ENCODE measurements at places on chromosomes 1 and 21.
A peak's percentile ranks its signal among the peaks of the same experiment; 100 is the strongest.

- DNase-seq: peak; percentile 30
Measured at GRCh38 chr1:147225193-147225730, at the start of gene FMO5. TSS of gene FMO5 (minus strand) at chr1:147225339. CDS start at chr1:147225029, 310 bp downstream.

- no peak for DNase-seq
Measured at GRCh38 chr1:107795441-107795840, 169.5 kb downstream of the VAV3 start.

GRCh38 chr1:243440406-243440805, 184.6 kb downstream of the SDCCAG8 start:
- DNase-seq: no peak

- DNase-seq: no peak
Measured at GRCh38 chr1:110515891-110516290, 3.1 kb downstream of the KCNA10 start.

DNA sequence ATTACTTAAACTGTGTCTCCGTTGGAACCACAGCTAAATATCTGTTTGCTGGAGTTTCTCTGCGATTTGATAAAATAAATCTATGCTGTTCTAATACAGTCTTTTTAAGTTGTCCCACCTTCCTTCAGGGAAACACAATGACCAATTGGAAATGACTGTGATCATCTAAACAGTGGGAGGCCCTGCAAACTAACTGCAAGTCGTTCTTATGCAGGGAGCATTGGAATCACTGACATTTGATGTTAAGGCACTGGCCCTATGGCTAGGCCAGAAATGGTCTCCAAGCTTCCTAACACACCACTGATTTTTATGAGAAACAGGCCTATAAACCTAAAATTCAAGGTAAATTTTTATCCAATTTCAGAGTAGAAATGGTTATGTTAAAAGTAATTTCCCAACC, 645.2 kb downstream of the LMO4 start:
- no peak for DNase-seq

- DNase-seq: no peak
Measured at GRCh38 chr21:26842974-26843932, 2.0 kb downstream of the ADAMTS1 start.

DNA sequence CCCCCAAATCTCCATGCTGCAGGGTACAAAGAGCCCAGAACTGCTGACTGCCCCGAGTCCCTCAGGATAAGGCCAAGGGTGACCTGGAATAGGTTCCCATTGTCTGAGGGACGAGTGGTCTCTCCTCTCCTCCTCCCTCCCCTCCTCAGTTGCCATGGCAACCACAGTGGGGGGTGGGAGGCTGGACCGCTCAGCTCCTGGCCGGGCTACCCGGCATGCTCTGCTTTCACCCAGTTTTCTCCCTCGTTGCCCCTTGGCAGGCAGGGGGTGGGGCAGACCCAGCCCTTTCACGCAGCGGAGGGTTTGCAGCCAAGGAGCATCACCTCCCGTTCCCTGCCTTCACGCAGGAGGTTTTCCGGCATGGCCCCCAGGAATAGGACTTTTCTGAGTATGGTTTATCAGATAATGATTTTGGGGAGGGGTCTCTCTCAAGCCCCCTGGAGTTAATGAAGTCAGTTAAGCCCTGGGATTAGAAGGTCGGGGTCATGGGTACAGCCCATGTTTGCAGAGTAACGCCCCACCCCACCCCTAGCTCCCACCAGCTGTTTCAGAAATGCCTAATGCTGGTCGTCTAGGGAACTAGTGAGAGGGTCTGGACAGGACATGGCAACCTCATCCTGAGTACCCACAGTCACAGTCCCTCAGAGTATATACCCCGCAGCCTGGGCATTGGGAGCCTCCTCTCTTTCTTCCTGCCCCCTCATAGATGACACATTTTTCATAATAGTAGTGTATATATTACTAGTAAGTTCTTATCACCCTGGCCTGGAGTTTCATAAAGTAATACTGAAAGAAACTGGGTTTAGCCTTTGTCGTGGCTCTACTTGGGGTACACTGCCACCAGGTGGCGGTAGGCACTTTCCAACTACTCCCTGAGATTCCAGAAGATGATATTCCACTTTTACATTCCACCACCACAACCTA, 20.7 kb downstream of the C1QB start:
- no peak for DNase-seq

GRCh38 chr1:229428256-229428655, 5.6 kb downstream of the ACTA1 start:
- no peak for DNase-seq

DNA sequence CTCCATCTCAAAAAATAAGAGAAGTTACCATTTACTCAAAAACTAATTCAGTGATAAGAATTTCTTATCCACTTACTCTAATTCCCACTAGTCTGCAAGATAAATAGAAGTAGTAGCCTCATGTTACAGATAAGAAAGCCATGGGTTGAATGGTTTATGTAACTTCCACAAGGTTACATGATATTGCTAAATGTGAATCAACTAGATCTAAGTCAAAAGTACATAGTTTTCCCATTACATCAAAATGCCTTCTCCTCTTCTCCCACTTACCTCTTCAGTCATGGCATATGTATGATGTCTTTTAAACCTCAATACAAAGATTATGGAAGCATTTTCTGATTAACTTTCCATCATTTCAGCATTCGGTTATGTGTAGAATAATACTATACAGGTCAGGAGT, 108.5 kb downstream of the ASH1L start:
- DNase-seq: no peak

All from KG1 (cell line).